Aorta (tissue), 5 donors: ENCODE measurements at places on chromosomes 7 and 10. TPM values are rescaled to one million over a fixed set of nuclear protein-coding genes. Genes with fewer than 3 reads are reported as not detected.

DNA sequence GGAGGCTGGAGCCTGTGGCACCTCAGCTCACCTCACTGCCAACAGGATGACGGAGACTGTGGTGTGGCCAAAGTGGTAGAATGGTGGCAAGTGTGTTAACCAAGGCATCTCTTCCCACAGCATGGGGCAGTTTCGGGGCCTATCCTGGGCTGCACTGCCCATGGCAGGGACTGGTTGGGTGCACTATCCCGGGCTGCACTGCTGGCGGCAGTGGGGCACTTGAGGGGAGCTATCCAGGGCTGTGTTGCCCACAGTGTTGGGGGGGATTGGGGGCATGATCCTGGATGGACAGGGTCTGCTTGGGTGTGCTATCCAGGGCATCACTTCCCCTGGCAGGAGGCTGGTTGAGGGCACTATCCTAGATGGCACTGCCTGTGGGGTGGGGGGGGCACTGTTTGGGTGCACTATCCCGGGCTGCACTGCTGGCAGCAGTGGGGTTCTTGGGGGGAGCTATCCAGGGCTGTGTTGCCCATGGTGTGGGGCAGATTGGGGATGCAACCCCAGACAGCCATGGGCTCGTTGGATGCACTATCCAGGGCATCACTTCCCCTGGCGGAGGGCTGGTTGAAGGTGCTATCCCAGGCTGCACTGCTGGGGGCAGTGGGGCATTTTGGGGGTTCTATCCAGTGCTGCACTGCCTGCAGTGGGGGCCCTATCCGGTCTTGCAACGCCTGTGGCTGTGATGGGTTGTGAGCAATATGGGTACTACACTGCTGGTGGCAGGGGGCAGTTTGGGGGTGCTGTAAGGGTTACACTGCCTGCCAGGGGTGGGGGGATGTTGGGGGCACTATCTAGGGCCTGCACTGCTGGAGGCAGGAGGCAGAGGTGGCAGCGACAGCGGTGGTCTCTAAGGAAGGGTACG, 129.7 kb downstream of the ZNF248 start:
- DNase-seq = no peak

The PAX4 gene
- not detected for total RNA-seq

The GRK5 gene
- 112 TPM for total RNA-seq

The ZPBP gene
- total RNA-seq = not detected

The RBP3 gene
- total RNA-seq = not detected

DNA sequence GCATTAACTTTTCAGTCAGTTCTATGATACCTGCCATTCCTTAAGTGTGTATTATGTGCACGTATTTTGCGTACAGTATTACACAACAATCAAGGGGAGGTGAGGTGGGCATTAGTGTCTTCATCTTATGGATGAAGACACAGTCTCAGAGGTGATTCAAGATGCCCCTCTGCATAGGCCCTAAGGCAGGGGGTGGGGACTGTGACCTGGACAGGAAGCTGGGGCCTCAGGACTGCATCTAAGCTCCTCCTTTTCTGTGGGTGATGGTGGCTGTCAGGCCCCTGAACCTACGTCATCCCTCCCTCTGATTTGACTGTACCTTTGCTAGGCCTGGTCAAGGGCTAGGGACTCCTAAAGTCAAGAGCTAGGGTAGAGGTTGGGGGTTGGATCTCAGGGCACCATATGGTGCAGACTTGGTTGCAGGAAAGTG, 38.9 kb downstream of the HK1 start:
- DNase-seq = no peak

The CFAP69 gene
- total RNA-seq = 11.4 TPM
